ENCODE measurements at places on chromosomes 4 and X. TPM values are rescaled to one million over a fixed set of nuclear protein-coding genes. Genes with fewer than 3 reads are reported as not detected.

The STOX2 gene
- total RNA-seq: 9.4 TPM

The USP27X gene
- 2.3 TPM for total RNA-seq

The SSX3 gene
- not detected for total RNA-seq

The BCORL1 gene
- 9.8 TPM for total RNA-seq

The UBE2D3 gene
- 239 TPM for total RNA-seq

The COX7B2 gene
- total RNA-seq: not detected

All from cardiac septum (tissue), 1 donor.